CD8-positive, alpha-beta memory T cell (primary cell): ENCODE measurements at places on chromosomes 3 and 15. TPM values are rescaled to one million over a fixed set of nuclear protein-coding genes. Genes with fewer than 3 reads are reported as not detected.

ZNF660 gene
- total RNA-seq: 0.53 TPM

TRIP4 gene
- total RNA-seq: 25.1 TPM

- H3K4me1 ChIP-seq: no peaks in the 10 kb centered on the region
- H3K27ac ChIP-seq: no peak overlapping the region
- H3K36me3 ChIP-seq: no peaks in the 10 kb centered on the region
- H3K27me3 ChIP-seq: no peaks in the 10 kb centered on the region
- no peak overlapping the region for H3K4me3 ChIP-seq
- no peak for DNase-seq
These were observed 144.5 kb downstream of the ATP10A start for GRCh38 chr15:25718597-25718996.

GRCh38 chr3:42163622-42164244 is 72.6 kb downstream of the TRAK1 start:
- H3K27ac ChIP-seq: no peak overlapping the region
- H3K4me3 ChIP-seq: no peak overlapping the region
- H3K4me1 ChIP-seq: peaks cover 19% of the 10 kb centered on the region
- no peak for DNase-seq
- H3K27me3 ChIP-seq: no peaks in the 10 kb centered on the region

DNA sequence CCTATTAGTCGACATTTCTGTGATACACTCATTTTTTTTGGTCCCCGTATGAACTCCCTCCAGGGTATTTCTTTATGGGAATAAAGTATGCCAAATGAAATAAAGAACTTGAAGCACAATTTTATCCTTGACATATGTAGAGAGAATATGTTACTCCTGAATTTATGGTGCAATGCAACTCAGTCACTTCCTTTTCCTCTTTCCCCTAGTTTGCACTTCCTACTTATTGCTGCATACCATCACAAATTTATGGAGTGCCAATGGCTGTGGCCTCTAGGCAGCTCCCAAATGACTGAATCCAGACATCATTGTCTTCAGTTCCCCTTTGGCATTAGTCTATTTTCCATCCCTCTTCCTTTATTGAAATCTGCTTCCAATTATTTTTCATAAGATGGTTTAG is 403.5 kb downstream of the FHIT start:
- no peaks in the 10 kb centered on the region for H3K36me3 ChIP-seq
- no peak for DNase-seq
- no peaks in the 10 kb centered on the region for H3K4me1 ChIP-seq

- H3K36me3 ChIP-seq: peaks cover 16% of the 10 kb centered on the region
- H3K27me3 ChIP-seq: no peaks in the 10 kb centered on the region
- no peaks in the 10 kb centered on the region for H3K4me1 ChIP-seq
- DNase-seq: no peak
- H3K27ac ChIP-seq: no peak overlapping the region
These were observed 68.9 kb downstream of the NPTN start for GRCh38 chr15:73564255-73564654.

GRCh38 chr3:170754311-170754693 is 115.7 kb downstream of the RPL22L1 start:
- H3K36me3 ChIP-seq: no peaks in the 10 kb centered on the region
- H3K4me3 ChIP-seq: no peak overlapping the region
- no peak for DNase-seq
- no peaks in the 10 kb centered on the region for H3K4me1 ChIP-seq

DNA sequence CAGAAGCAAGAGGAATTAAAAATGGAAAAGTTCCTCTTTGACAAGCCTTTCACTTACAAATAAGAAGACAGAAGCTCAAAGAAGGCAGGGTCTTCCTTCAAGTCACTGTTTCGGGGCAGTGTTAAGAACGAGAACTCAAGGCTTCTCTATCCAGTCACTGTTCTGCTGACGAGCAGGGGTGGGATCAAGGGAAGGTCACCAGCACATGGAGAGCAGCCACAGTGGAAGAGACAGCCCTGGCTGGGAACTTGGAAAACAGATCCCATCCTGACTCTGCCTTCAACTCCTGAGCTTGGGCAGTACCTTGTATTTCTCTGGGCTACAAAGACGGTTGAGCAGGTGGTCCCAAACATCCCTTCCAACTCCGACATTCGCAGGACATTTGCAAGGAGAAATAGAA is 111.5 kb upstream of the LPP start:
- no peaks in the 10 kb centered on the region for H3K4me1 ChIP-seq
- DNase-seq: no peak
- H3K4me3 ChIP-seq: no peak overlapping the region
- H3K27ac ChIP-seq: no peak overlapping the region
- H3K27me3 ChIP-seq: no peaks in the 10 kb centered on the region

DNA sequence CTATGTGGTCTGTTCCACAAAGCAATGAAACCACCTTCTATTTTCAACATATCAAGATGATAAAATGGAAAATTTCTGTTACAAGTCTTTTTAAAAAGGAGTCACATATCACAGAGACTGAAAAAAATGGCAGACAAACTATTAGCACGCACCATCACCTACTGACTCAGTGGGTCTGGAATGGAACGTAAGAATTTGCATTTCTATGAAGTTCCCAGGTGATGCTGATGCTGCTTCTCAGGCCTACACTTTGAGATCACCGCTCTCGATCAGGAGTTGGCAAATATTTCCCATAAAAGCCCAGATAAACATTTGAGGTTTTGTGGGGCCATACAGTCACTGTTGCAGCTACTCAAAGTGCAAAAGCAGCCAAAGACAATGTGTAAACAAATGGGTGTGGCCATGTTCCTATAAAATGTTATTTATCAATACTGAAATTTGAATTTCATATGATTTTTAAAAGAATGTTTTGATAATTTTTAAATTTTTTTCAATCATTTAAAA is 142.9 kb downstream of the ADAM10 start:
- H3K27ac ChIP-seq: no peak overlapping the region
- peaks cover 9% of the 10 kb centered on the region for H3K4me1 ChIP-seq
- no peak for DNase-seq
- peaks cover 16% of the 10 kb centered on the region for H3K36me3 ChIP-seq
- H3K27me3 ChIP-seq: no peaks in the 10 kb centered on the region
- H3K4me3 ChIP-seq: no peak overlapping the region

DNA sequence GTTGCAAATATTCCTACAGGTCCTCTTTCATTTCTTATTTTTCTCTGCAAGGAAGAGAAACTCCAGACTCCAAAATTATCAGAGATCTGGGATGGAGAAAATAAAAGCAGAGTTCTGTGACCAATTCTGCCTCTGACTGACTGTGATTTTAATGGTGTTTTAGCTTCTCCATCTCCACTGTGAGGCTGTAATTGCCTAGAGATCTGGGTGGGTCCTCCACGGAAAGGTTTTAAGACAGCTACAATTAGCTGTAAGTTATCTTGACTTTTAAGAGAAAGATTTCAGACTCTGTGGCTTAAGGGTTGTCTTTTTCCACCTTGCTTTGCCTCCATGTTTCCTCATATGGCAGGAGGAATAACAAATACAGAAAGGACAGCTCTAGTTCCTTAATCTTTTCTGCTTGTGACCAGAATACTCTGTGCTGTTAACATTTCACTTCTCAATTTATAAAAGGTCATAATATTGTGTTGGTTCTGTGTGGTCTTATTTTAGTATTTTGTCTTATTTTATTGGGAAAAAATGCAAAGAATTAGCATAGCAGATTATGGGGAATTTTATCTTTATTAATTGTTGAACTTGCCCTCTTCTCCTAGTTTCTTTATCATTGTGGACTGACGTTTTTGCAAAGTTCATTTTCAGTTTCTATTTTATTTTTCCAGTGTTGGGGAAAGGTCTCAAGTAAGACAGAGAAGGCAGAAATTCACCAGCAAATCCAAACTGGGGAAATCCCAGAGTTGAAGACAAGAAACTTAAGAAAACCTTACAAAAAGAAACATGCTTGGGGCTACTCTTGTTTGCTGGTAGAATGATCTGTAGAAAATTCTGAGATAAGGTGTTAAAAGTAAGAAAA is 157.9 kb downstream of the RAP2B start:
- H3K36me3 ChIP-seq: no peaks in the 10 kb centered on the region
- no peaks in the 10 kb centered on the region for H3K4me1 ChIP-seq
- H3K27ac ChIP-seq: no peak overlapping the region
- DNase-seq: no peak
- no peak overlapping the region for H3K4me3 ChIP-seq

DNA sequence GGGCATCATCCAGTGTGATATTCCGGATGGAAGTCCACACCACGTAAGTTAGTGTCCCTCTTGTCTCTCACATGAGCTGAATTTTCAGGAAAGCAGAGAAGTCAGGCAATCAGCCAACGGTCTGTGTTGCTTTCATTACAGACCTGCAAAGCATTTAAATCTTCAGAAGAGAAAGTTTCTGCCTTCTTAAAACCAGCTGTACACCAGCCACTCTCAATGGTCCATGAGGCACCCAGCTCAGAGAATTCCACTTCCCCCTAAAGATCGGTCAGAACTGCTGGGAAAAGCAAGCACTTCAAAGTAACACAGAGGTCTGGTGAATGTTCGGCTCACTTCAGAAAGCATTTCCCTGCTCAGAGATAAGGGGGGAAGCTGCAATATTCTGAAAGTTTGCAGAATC is 903.7 kb downstream of the EPHA3 start:
- H3K27me3 ChIP-seq: no peaks in the 10 kb centered on the region
- H3K4me3 ChIP-seq: no peak overlapping the region

- peaks cover 44% of the 10 kb centered on the region for H3K4me1 ChIP-seq
- H3K36me3 ChIP-seq: no peaks in the 10 kb centered on the region
- H3K27ac ChIP-seq: no peak overlapping the region
- DNase-seq: no peak
These were observed 33.5 kb downstream of the IQGAP1 start for GRCh38 chr15:90421527-90421926.

DNA sequence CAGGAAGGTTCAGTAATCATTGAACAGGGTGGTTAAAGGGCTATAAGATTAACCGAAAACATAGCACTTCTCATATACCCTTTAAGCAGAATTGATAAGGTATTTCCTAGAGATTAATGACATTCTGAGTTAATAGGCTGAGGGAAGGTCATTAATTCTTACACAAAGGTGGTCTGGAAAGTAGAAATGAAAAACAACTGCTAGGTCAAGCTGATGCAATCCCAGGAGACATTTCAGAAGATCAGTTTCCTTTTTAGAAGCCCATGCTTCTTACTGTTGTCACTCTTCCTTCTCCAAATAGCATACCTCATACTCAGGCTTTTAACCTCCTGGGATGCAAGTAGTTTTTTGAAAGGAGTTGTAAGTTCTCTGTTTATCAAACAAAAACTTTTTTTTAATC is 8.8 kb downstream of the FILIP1L start:
- H3K4me3 ChIP-seq: no peak overlapping the region
- H3K27ac ChIP-seq: no peak overlapping the region
- H3K4me1 ChIP-seq: no peaks in the 10 kb centered on the region
- no peak for DNase-seq
- no peaks in the 10 kb centered on the region for H3K36me3 ChIP-seq
- H3K27me3 ChIP-seq: no peaks in the 10 kb centered on the region

DNA sequence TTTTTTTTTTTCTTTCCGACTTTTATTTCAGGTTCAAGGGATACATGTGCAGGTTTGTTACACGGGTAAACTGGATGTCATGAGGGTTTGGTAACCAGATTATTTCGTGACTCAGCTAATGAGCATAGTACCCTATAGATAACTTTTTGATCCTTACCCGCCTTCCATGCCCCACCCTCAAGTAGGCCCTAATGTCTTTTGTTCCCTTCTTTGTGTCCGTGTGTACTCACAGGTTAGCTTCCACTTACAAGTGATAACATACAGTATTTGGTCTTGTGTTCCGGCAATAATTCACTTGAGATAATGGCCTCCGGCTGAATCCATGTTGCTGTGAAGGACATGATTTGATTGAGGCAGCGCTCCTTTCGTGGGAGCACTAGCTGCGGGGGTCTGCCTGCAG is 402.8 kb upstream of the SGO1 start:
- H3K4me1 ChIP-seq: no peaks in the 10 kb centered on the region
- no peak overlapping the region for H3K4me3 ChIP-seq
- no peak for DNase-seq
